CD4-positive, alpha-beta T cell treated with Interleukin-4 for 4 hours (primary cell): ENCODE measurements at places on chromosomes 3 and 15.

- no peak for DNase-seq
Observed at GRCh38 chr15:64947211-64947610, 35.5 kb downstream of the ANKDD1A start.

- DNase-seq = no peak
Observed at GRCh38 chr3:34155108-34155507, 356.7 kb downstream of the PDCD6IP start.

DNA sequence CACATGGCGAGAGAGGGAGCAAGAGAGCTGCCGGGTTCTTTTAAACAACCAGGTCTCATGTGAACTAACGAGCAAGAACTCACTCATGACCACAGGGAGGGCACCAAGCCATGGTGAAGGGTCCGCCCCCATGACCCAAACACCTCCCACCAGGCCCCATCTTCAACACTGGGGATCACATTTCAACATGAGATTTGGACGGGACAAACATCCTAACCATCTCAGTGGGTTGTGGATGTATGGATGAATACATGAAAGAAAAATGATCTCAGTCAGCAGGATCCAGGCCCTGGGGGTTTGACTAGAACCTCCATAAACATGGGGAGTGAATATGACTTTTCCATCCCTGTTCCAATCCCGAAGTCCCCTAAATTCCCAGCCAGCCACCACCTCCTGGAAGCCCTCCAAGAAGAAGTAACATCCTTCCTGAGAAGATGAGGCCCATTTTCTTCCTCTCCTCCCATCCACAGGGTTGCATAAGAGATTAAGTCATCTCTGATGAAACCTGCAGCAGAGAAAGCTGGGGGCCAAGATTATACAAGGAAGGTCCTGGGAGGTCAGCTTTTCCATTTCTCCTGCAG, 9.5 kb downstream of the CAV3 start:
- DNase-seq = no peak

GRCh38 chr3:66997560-66998112, 471 bp upstream of the KBTBD8 start:
- DNase-seq = no peak

- DNase-seq = no peak
Observed at GRCh38 chr15:57422113-57422754, 45.9 kb downstream of the CGNL1 start.

DNA sequence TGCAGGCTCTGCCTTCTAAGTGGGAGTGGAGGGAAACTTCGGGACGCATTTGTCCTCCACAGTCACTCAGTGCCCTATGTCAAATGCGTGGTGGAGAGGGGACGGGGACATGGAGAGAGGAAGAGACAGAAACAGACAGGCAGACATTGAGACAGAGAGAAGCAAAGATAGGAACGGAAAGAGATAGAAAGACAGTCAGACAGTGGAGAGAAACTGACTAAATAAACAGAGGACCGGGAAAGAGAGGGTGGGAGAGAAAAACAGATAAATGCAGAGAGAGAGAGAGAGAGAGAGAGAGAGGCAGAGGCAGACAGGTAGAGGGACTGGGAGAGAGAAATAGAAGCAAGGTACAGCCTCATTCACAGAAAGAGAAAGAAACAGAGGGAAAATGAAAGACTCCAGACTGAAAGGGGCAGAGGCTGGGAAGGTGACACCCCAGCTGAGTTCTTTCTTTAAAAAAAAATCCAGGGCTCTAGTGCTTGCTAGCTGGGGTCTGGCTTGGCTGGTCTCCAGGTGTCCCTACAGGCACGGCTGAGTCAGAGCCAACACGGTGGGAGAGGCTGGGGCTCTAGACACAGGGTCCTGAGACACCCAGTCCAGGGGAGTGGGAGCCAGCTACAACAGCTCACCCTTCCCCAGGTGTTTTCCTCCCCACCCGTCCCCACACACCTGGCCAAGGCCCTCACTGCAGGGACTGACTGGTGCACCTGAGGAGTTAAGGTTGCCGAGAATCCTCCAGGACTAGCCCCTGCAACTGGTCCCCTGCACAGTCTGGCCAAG, 506.1 kb upstream of the PROK2 start:
- DNase-seq = no peak

DNA sequence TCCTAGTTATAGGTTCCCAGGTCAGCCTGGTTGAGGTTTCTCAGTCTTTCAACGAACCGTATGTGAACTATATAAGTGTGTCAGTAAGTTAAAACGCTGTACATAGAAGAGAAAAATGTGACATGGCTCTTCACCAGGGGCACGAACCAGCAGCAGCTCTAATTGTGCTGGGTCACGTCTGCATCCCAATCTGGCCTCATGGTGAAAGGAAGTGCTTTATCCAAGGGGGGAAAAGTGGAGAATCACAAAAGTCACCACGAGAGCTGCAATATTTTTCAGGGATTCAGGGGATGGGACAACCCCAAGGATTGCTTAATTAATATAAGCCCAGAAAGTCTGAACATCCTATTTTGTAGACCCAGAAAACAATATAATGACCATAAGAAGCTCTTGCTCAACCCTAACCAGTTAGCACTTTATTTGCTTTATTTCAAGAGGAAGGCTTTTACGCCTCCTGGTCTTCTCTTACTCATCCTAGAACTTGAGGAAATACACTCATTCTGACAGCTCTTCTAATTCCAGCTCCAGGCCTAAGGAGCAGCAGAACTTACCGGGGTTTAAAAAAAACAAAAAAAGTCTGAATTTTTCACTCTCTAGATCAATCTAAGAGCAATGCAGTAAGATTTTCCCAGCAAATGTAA, 16.5 kb downstream of the ANXA2 start:
- no peak for DNase-seq

DNA sequence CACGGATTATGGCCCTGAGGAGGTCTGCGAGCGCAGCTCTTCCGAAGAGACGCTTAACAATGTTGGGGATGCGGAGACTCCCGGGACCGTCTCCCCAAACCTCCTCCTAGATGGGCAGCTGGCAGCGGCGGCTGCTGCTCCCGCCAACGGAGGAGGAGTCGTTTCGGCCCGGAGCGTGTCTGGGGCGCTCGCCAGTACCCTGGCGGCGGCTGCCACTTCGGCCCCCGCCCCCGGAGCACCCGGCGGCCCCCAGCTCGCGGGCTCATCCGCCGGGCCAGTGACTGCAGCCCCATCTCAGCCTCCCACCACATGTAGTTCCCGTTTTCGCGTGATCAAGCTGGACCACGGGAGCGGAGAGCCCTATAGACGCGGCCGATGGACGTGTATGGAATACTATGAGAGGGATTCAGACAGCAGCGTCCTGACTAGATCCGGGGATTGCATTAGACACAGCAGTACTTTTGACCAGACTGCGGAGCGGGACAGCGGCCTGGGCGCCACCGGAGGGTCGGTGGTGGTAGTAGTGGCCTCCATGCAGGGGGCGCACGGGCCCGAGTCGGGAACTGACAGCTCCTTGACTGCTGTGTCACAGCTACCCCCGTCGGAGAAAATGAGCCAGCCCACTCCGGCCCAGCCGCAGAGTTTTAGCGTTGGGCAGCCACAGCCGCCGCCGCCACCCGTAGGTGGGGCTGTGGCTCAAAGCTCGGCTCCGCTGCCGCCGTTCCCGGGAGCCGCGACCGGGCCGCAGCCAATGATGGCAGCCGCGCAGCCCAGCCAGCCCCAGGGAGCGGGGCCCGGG, 1.6 kb downstream of the TSC22D2 start:
- DNase-seq = peak; percentile 58

DNA sequence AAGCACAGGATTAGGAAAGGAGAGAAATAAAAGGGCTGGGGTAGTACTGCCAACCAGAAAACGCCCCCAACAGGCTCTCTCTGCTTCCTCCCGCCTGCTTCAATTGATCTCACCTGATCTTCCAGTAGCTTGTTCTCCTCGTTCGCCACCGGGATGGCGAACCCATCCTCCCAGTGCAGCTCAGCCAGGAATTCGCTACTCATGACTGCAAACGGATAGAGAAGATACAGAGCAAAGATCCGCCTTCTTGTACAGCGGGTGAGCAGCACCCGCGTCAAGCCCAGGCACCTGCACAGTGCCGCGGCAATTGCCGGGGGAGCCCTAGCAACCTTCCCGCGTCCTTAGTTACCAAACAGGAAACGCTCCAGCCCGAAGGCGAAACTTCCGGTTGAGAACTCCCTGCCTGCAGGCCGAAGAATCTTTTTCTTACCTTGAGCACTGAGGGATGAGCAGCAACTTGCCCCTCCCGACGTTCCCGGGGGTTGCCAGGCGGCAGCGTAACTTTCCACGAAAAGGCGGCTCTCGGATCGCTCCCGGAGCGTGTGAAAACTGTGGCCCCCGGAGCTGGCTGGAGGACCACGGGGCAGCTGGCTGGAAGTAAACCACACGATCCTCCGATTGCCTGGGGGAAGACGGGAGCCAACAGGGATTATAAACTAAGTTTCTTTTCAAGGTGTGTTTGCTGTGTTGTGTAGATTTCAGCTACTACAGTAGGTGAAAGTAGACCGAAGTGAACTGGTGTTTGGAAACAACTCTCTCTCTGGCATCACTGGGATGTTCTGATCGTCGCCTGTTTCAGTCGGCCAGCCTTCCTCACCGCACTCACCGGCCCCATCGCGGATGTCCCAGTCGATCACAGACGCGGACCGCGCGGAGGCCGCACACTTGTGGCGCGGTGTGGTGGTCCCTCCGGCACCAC, at the start of gene CCDC39:
TSS of gene CCDC39 (minus strand) at position 312 of the 919 bp plus-strand sequence. CDS start at position 203, 109 bp downstream.
- peak; percentile 49 for DNase-seq

GRCh38 chr3:2908693-2909351, 201.4 kb downstream of the IL5RA start:
- no peak for DNase-seq

GRCh38 chr15:67618297-67618696, 75.8 kb downstream of the MAP2K5 start:
- DNase-seq = no peak

DNA sequence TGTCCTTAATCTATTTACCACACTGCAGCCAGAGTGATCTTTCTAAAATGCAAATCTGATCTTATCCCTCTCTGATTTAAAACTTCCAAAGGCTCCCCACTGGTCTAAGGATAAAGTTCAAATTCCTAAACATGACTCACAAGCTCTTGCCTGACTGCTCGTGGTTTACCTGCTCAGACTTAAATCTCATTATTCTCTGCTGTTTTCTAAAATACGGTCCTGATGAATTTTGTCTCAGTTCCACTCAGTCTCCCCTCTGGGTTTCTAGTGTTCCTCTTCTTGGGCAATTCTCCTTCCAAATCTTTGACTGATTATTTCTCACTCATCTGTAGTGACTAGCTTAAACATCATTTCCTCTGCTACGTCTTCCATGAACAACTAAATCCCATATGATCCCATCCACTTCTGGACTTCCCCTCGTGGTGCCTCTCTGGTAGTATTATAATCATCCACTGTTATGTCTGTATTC, 108.3 kb downstream of the P3H2 start:
- DNase-seq = no peak

- no peak for DNase-seq
Observed at GRCh38 chr3:53700441-53700840, 145.8 kb downstream of the CHDH start.

GRCh38 chr3:101846709-101847108, 2.6 kb upstream of the NFKBIZ start:
- no peak for DNase-seq
